ENCODE measurements at places on chromosomes 4 and X. TPM values are rescaled to one million over a fixed set of nuclear protein-coding genes. Genes with fewer than 3 reads are reported as not detected.

TDO2 gene
- 0.55 TPM for polyA plus RNA-seq

HTN3 gene
- not detected for polyA plus RNA-seq

MAGEC2 gene
- not detected for polyA plus RNA-seq

GRCh38 chrX:40158036-40158706 is 60.4 kb upstream of the BCOR start:
- no peak for DNase-seq

- DNase-seq = no peak
Observed at GRCh38 chr4:39124885-39125599, 57.3 kb upstream of the WDR19 start.

DNA sequence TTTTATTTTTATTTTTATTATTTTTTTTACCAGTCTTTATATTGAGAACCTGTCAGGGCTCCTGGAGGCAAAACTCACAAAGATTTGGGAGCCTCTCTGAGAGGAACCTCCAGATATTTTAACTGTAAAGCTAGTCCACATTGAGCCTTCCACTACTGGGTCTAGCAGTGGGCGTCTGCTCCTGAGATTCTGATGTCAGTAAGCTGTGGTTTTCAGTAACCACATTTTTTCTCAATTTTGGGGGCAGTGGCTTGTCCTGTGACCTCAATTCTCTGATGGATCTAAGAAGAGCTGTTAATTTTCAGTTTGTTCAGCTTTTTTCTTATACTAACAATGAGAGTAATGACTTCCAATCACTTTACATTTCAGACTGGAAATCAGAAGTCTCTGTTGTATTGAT is 23.6 kb upstream of the GPRASP1 start:
- DNase-seq = no peak

- DNase-seq = no peak
Observed at GRCh38 chr4:165784672-165785071, 88.4 kb upstream of the TLL1 start.

DNA sequence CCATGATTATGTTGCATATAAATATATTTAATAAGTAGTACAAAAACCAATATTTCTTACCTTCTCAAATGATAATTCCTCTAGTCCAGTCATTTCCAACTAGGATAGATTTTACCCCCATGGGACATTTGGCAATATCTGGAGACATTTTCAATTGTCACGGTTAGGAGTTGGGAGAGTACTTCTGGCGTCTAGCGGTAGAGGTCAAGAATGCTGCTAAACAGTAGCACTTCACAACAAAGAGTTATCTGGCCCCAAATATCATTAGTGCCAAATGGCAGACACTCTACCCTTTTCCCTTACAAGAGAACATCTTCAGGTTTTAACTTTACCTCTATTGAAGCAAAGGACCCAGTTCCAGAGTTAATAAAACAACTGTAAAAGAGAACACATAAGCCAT is 168.1 kb downstream of the FAT4 start:
- DNase-seq = no peak

DNA sequence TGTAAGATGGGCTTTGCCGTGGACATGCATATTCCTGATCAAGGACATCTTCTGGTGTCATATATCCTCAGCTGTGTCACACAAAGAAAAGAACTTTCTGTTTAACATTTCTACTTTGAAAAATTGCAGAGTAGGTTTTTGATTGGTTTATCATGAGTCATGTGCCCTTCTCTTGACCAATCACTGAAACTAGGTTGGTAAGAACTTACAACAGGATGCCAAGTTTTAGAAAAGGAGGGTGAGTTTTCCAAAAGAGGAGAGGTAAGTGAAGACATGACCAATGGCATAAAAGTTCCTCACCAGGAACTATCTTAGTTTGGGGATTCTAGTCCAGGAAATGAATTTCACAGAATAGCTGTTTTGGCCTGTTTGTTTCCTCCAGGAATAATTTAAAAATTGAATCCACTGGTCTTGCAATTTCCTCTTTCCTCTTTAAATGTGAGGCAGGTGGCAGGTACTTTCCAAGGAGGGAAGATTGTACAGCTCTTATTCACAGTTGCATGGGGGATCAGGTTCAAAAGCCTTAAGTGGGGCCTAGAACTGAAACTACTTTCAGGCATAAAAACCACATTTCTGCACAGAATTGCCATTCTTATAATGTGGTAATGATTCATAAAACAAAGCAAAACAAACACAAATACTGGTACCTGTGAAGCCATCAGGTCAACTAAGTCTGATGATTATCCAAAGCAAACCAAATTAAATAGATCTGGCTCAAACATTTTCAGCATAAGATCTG is 1114.5 kb upstream of the LCORL start:
- no peak for DNase-seq

DNA sequence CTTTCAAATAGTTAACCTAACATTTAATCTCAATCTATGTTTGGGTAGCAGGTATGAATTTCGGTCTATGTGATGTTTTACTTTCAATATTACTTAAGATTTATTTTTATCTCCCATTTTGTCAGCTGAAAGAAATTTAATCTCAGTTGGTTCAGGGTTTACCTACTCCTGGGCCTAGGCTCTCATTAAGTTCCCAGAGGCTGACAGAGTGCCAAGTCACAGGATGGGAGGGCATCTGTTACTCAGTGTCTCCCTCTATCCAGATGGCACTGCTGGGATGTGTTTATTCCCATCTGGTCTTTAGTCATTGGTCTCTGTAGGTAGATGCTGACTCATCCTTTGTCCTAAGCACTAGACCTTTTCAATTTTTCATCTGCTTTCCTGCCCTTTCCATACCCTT is 129.4 kb upstream of the ARSJ start:
- DNase-seq = peak; percentile 3

- DNase-seq = no peak
Observed at GRCh38 chr4:16881151-16881884, 17.1 kb downstream of the LDB2 start.

DNA sequence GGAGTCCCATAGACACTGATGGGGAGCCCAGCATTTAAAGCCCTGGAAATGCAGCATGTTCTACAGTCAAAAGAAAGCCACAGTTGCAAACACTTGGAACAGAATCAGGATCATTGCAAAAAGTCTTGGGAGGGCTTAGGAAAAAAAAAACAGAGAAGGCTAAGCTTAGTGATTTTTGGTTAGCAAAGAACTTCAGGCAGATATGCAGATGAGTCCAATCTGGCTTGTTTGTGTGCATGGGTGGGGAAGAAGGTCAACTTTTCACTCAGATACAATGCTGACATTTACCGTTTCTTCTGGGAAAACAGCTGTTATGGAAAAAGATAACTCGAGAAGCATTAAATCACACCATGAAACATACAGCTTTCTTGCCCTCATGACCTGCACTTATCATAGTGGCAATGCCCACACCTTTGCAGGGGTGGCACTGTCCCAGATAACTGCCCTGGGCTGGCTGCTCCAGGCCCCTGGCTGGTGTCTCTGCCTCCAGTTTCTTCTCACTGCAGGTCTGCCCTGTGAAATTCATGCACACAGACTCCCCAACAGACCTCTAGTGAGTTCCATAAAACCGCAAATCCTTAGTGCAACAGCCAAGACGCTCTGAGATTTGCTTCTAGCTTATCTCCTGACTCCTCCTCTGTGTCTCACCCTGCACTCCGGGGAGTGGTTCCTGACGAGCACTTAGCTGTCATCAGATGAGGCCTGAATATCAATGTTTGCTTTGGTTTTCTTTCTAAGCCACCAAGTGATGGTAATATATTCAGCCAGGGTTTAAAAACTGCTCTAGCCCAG is 99.2 kb downstream of the DRD5 start:
- no peak for DNase-seq

GRCh38 chr4:99323756-99324155 is 2.6 kb upstream of the ADH1B start:
- peak; percentile 7 for DNase-seq
